ENCODE measurements at places on chromosomes 3 and 15. TPM values are rescaled to one million over a fixed set of nuclear protein-coding genes. Genes with fewer than 3 reads are reported as not detected.

GRCh38 chr15:61749169-61749568, 311.1 kb downstream of the VPS13C start:
- peak; percentile 40 for DNase-seq

- DNase-seq = no peak
These were observed 6.4 kb downstream of the TMIE start for GRCh38 chr3:46707601-46708011.

ANKUB1 gene
- polyA plus RNA-seq = not detected

- no peak for DNase-seq
These were observed 213.0 kb upstream of the ROBO2 start for GRCh38 chr3:76826861-76827260.

DNA sequence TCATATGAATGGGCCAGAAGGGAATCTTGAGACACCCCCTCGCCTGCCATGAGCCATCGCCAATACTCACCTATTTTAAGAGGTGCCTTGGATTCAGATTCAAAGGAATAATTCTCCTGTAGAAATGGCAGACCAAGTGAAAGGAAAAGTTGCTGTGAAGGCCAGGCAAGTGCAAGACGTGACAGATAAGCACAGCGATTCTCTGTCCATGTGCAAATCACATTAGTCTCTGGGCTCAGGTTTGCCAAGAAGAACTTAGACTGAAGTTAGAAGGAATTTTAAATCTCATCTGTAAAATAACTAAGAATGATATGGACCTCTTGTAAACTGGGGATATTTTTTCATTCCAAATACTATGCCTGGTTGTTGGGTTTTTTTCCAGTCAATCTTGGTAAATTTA, 173.6 kb downstream of the UACA start:
- no peak for DNase-seq

SMCO1 gene
- not detected for polyA plus RNA-seq

DNA sequence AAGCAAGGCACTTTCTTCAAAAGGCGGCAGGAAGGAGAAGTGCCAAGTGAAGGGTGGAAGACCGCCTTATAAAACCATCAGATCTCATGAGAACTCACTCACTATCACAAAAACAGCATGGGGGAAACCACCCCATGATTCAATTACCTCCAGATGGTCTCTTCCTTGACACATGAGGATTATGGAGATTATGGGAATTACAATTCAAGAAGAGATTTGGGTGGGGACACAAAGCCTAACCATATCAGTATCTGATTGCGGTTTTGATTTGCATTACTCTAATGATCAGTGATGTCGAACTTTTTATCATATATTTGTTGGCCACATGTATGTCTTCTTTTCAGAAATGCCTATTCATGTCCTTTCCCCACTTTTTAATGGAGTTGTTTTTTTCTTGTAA, 549.3 kb upstream of the IL12A start:
- DNase-seq = no peak

DNA sequence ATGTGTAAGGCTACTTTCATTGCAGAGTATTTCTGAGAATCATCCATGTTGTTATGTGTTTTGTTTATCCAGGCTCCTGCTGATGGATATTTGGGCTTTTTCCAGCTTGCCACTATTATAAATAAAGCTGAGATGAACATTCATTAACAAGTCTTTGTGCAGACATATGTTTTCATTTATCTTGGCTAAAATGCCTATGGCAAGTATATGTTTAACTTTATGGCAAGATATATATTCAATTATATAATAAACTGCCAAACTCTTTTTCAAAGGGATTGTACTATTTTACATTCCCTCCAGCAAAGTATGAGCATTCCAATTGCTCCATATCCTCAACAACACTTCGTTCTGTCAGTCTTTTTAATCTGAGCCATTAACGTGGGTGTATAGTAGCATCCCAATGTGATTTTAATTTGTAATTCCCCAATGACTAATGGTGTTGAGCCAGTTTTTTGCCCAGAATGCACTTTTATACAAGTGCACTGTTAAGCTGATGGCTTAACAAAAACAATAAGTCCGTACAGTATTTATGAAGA, 452.4 kb downstream of the SHQ1 start:
- DNase-seq = peak; percentile 14

DNA sequence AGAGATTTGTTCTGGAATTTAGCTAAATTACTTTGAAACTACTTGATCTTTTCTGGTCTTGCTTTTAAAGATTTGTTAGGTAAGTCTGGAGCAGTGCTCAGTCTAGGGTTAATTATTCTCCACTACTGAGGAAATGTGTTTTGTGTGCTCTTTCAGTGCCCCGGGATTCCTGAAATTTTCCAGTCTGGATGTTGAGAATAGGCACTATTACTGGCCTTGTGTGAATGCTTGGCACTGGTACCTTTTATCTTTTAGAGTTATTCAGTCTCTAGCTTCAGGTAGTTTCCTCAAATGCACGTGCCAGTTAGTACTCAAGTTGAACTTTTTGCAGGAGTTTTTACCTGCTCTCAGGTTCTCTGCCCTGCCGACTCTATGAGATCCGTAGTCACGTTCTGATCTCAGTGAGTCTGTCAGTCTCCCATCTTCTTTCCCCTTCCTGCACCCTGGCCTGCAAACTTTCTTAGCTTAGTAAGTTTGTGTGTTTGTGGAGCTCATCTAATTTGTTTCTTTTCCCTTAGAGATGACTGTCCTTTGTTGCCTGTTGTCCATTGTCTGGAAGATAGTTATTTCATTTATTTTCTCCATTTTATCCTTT, 39.5 kb downstream of the TCF12 start:
- no peak for DNase-seq

DNA sequence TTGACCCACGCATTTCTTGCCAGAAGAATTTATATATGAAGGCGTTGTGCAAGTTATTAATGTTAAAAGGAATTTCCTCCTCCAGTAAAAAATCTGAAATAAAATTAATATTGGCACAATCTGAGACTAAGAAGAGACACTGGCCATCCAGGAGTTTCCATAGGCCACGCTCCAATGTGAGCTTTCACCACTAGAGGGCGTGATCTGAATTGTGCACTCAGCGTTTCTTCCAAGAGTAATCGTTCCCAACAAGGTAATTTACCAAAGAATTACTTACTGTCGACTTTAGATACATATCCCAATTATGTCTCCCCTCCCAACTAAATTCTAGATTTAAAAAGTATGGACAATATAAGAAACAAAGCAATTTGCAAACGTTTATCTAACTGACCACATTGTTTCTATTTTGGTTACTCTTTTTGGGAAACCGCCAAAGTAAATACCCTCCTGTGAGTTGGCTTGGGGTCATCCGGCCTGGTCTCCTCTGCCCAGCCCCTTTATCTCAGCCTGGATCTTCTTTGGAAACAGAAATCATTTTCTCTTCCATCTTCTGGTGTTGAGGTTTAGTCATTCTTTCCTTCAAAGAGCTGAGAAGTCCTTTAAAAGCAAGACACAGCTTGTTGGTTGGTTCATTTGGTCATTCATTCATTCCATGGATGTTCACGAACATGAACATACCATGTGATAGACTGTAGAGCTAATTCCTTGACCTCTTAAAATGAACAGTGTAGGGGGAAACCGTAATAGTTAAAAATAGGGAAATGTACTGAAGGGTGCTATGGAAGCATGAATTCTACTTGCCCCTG, 26.2 kb downstream of the POLR2M start:
- DNase-seq = peak; percentile 67

- DNase-seq = no peak
These were observed 413.3 kb upstream of the ONECUT1 start for GRCh38 chr15:53203454-53203853.

DNA sequence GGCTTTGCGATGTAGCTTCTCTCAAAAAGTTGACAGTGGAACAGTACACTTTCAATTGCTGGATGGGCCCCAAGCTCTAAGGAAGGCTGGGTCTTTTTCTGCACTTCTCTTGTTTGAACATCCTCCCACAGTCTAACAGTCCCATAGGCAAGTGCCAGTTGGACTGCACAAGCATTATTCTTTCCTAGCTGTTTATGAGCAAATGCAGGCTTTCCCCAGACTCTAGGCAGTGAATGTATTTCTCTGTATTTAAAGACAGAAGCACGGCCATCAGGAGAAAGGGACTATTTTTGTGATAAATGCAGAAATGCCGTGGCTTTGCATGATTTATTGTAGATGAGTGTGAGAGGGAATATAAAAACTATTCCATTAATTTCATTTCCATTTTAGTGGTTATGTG, 539.3 kb upstream of the LMCD1 start:
- no peak for DNase-seq

DNA sequence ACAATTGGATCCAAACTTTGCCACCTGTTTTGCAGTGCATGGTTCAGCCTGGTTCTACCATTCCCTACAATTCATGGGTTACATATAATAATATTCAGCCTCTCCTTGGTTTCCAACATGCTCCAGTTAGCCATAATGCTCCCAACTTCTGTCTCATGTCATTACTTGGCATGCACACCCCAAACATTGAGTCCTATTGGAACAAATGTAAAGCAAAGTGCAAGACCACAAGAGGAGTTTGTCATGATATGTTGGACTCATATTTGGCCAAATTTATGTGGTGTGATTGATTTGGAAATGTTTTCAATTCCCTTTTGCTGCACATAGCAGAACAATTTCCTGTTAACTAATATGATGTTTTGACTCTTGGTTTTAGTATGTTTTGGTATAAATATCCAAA, 50.2 kb downstream of the KCNAB1 start:
- no peak for DNase-seq

GRCh38 chr3:44235604-44236484, 5.8 kb upstream of the TOPAZ1 start:
- DNase-seq = peak; percentile 92

- DNase-seq = no peak
These were observed 266.7 kb downstream of the LRTM1 start for GRCh38 chr3:54661151-54661550.

DNA sequence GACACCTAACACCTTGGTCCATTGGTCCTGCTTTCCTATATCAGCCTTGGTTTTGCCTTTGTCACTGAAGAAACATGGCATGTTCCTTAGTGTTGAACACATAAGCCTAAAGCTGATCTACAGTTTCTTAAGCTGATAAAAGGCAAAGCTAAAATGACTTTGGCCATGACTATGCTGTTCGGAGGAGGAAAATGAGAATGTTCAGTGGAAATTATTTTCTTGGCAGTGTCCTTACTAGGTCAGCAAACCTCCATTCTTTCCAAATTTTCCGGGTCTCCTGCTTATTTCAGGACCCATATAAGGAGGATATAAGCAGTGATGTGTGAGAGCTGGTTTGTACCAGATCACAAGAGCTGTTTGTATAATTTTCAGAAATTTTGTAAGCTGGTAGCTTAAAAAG, 832.9 kb upstream of the CFAP20DC start:
- DNase-seq = no peak

DNA sequence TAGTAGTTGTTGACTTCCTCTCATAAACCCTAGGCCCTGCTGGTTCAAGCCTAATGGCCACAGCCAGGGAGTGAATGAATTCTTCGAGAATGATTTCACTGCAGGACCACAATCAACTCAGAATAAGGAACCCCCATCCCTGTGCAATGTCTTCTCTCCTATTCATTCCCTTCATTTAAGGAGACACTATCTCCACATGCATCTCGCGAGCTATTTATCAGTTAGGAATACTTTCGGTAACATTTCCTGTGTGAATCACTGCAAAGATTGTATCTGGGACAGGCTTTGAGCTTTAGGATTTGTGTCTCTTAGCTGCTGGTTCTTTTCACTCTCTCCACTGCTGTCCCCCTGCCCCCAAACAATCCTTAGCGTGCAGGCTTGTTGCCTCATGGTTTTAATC, 94.4 kb downstream of the MYLK start:
- peak; percentile 97 for DNase-seq

- peak; percentile 94 for DNase-seq
These were observed 65.2 kb downstream of the MYLK start for GRCh38 chr3:123818921-123819429.

DNA sequence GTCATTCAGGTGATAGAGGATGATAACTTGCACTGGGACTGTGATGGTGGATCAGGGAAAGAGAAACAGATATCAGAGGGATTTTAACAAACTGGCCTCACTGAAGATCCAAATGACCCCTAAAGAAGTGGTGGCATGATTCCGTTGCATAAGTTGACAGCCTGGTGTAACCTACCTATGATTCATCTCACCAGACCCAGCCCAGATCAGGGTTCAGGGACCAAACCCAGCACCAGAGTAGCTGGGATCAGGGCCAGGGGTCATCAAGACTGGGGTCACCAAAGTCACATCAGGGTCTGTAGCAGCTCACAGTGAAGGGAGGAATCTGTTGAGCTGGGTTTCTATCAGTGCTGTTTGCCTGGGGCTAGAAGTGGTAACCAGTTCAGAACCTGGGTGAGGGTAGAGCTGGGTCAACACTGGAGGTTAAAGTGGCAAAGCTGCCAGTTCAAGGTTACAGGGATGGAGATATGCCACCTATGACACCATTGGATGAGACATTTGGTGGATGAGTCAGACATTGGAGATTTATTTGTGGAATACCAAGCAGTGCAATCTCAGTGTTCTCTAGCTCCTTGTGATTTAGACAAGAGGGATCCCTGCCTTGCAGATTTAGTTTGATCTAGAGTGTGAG, 35.9 kb downstream of the CASR start:
- DNase-seq = no peak

SQOR gene
- polyA plus RNA-seq = 81.5 TPM

GRCh38 chr15:68429691-68430470, 2.1 kb downstream of the ITGA11 start:
- no peak for DNase-seq

SETD5 gene
- 39.5 TPM for polyA plus RNA-seq

DNA sequence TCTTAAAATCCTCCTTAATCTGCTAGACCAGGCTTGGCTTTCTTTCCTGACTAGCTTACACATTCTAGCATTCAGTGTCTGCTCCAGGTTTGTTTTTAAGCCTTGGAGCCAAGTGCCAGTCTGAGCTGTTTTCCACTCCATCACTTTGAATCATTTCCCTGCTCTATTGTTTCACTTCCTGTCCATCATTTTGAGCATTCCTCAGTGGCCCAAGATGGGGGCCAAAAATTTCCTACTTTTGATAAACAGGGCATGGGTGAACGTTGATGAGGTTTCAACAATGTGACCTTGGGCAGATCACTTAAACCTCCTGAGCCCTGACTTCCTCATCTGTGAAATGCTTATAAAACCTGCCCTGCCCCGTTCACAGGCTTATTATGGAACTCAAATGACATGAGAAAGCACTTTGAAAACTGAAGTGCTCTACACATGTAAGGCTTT, 4.4 kb downstream of the CYP19A1 start:
- no peak for DNase-seq

GRCh38 chr3:124779751-124780191, 49.5 kb downstream of the UMPS start:
- DNase-seq = no peak

DNA sequence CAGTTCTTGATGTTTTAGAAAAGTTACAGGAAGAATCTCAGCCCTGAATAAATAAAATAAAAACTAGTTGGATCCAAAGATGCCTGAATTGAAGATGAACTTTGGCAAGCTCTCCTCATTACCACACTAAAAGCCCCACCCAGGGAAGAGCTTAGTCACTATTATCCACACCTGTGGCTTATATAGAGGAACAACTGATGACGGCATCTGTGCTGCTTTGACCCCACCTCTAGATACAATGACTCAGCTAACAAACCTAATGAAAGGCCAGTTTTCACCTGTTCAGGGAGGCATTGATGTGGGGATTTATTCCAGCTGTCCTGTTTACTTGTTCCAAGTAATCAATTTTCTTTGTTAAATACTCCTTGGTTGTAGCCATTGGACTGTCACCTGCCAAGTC, 604.7 kb upstream of the EPHA6 start:
- DNase-seq = no peak

SCAANT1 gene
- polyA plus RNA-seq = not detected
